Activated CD8-positive, alpha-beta memory T cell treated with anti-CD3 and anti-CD28 coated beads, Interleukin-2, amount 50 U/mL, for 4 hours (primary cell): ENCODE measurements at places on chromosomes 12 and 14.

GRCh38 chr12:67750513-67751183, 102.1 kb downstream of the DYRK2 start:
- DNase-seq = no peak

GRCh38 chr14:96762650-96763049, 34.5 kb upstream of the VRK1 start:
- no peak for DNase-seq

DNA sequence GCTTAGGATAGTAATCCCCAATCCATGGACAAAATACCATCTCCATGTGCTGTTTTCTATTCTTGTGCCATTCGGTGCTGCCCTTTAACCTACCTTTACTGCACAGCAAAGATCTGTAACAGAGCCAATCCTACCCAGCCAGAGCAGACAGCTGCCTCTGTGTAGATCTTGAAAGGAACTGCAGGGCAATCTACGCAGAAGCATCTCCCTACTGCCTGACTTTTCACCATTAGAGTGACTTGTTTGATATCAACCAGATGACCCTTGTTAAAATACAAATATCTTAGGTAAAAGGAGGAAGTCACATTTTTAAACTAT, 33.9 kb upstream of the PPM1A start:
- DNase-seq = no peak

GRCh38 chr14:97262336-97262735, 465.2 kb downstream of the VRK1 start:
- no peak for DNase-seq

- DNase-seq = no peak
These were observed 485.4 kb downstream of the MDGA2 start for GRCh38 chr14:47189911-47190484.

DNA sequence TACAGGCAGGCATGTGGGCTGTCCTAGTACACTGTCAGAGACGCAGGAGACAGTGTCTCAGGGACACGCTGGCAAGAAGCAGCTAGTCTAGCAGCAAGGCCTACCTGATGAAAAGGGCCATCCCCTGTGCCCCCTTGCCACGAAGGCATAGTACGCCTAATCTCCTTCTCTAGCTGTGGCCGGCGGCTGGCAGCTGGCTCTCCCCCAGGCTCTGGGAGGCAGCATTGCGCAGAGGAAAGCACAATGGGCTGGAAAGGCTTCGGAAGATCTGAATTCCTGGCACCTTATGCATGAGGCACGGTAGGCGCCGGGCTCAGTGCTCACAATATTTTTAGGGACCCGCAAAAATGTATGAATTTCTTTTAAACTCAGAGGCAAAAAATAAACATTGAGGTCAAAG, 16.0 kb upstream of the PLEKHH1 start:
- DNase-seq = no peak

DNA sequence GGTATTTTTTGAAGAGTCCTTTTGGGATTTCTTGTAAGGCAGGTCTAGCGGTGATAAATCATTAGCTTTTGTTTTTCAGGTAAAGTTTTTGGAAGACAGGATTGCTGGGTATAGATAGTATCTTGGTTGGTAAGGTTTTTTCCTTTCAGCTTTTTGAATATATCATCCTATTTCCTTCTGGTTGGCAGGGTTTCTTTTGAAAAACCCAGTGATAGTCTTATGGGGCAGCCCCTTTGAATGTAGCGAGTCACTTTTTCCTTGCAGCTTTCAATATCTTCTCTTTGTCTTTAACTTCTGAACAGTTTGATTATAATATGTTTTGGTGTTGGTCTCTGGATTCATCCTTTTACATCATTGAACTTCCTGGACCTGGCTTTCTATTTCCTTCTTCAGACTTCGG, 20.2 kb downstream of the TMX1 start:
- no peak for DNase-seq

- DNase-seq = no peak
These were observed 17.0 kb downstream of the TPCN1 start for GRCh38 chr12:113238309-113238708.

DNA sequence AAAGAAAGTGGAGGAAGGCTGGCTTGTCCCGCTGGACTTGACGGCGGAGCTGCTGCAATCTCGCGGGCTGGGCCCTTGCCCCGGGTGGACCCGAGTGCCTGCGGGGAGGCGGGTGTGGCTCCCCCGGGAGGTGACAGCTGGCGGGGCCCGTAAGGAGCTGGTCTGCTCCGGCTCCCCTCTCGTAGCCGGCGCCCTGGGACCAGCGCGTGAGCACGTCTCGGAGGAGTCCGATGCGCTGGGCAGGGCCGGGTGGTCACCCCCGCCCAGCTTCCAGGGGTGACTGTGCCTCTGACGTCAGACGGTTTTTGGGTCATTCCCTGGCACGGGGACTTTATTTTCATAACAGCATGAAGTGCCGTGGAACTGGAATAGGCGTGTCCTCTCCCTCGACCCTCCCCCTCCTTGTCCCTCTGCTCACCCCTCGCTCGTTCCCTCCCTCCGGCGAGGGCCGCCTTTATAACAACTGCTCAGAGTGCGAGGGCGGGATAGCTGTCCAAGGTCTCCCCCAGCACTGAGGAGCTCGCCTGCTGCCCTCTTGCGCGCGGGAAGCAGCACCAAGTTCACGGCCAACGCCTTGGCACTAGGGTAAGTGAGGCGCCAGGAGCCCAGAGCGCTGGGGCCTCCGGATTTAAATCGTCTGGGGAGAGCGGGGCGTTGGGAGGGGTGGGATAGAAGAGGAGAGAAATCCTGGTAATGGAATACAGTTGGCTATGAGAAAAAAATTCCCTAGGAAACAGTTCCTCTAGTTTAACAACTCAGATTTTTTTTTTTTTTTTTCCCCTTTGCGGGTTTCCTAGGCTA, at the start of gene GPRC5A:
Gene GPRC5A, plus strand, starts transcription at position 483 of the 801 bp plus-strand sequence. CDS start 16,688 bp downstream, outside the sequence.
- DNase-seq = peak; percentile 19

DNA sequence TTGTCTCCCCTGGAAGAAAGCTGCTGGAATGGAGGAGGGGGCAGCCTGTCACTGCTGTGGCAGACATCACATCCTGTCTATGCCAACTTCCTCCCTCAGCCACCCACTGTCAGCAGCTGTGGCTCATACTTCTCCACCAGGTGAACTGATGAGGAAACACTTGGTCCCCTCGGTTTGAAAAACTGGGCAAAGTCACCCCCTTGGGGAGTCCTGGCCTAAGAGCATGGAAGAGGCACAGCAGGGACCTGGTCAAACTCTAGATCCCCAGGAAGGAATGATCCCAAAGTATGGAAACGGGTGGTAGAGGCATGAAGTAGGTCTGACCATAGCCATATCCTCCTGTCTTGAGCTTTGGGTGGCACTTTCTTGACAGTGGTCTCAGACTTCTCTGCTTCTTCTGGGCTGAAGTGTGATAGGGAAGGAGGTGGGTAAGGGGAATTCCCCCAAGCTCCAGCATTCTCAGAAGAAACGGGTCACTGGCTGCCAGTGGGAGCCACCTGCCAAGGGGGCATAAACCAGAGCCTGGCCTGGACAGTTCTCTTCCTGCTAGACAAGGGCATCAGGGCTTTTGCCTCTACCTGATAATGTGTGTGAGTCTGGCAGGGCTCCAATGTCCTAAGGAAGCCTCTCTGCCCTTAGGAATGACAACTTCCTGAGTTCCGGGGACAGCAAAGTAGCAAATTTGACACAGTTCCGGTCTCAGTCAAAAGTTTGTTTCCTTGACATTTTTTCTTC, 36.0 kb downstream of the FMNL3 start:
- peak; percentile 66 for DNase-seq

GRCh38 chr14:93105362-93105761, 10.4 kb downstream of the ITPK1 start:
- DNase-seq = no peak

GRCh38 chr14:55438066-55438683, 2.2 kb downstream of the TBPL2 start:
- DNase-seq = no peak

DNA sequence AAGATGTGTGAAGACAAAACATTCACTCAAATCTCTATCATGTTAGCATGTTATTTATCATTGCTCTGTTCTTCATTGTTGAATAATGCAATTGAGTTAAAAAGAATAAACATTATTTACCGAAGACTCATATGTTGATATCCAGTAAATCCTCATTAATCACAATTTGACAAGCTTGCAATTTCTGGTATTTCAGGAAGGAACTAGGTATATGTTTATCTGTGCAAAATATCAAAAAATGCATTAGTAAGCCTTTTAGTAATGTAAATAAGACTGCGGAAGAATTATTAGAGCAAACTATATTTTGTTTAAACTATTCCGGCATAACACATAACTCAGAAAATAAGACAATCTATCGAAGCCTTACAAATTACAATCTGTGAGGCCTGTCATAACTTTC, 222.7 kb upstream of the NOVA1 start:
- no peak for DNase-seq

DNA sequence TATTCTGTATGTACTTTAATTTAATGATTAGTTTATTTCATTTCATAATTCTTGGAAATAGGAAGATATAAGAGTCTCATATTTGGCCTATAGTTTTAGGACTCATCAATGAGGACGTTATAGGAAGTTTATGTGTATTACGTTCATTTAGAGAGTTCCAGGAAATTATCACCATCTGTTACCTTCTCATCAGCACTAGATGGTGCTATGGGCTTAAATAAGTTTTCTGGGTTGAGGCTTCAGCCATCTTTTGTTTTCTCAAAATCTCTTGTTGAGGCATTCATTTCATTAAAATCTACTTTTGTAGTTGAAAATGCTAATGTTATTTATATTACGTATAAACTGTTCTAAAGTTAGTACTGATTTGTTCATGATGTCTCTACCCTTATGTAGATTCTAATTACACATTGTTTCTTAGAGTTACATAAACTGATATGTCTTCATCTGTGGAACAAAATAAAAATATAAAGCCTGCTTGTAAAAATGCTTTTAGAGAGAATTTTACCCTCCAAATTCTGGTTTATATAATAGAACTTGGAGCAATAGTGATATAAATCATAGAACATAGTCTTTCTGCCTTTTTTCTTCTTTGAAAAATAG, 89.2 kb downstream of the CFAP54 start:
- no peak for DNase-seq

DNA sequence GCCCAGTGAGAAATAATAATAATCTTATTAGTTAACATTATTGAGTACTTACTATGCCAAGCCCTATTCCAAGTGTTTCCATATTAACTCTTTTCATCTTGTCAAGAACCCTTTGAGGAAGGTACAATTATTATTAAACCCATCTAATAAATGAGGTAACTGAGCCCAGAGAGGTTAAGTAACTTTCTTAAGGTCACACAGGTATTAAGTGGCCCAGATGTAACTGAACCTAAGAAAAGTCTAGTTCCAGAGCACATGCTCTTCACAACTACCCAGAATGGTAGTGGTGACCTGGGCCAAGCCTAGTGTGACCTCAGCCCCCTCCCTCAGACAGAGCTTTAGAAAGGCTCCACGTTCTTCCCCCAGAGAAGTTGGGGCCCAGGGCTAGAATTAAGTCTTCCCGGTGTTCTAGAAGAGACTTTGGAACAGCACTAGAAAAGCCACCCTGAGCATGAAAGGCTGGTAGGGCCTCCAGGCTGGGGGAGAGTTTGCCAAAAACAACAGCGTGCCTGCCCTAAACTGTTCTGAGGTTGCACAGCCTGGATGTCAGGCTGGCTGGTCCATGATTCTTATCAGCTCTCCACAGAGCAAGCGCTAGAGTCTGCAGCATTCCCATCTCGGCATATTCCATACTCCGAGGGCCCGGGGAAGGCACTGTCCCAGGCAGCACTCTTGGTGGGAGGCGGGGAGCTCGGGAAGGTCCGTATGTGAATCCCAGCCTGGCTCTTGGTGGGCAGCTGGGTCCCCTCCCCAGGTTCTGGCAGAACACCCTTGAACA, 41.3 kb upstream of the CTDSP2 start:
- DNase-seq = no peak

DNA sequence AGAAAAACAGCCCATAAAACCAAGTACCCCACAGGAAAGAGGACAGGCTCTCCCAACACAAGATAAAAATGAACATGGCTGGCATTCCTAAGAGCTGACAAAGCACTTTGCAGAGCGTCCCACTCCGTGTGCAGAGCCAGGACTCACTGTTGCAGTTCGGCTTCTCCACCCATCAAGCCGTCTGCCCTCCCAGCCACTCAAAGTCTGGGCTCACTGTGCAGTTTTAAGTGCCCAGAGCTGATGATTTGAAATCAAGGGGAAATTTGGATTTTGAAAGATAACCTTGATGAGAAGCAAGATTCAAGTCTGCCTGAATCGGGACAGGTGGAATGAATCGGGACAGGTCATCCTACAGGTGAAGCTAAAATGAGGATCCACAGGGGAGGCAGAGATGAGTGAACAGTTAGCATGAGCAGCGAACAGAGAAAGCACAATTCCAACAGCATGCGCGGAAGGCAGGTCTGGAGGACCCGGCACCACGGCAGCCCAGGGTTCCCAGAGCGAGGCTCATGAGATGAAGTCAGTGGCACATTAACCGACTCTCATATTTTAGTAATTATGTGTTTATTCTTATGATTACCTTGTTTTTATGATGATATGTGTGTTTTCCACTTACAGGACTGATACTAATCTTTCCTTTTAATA, 39.8 kb upstream of the GPR68 start:
- no peak for DNase-seq

DNA sequence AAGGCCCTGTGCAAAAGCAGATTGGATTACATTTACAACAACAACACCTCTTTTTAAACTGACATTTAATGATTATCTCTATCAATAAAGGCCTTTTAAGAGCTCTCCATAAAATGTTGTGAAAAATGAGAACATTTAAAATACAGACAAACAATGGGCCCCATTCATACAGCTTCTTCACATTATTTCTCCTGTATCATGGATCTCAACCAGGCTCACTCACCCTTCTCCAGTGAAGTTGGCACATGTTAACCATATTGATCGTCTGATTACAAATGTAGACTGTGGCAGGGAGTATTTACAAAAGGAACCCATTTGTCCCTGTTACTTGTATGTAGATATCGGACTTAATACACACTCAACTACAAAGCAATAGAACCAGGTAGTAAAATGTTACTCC, 220.2 kb upstream of the BTG1 start:
- DNase-seq = no peak

DNA sequence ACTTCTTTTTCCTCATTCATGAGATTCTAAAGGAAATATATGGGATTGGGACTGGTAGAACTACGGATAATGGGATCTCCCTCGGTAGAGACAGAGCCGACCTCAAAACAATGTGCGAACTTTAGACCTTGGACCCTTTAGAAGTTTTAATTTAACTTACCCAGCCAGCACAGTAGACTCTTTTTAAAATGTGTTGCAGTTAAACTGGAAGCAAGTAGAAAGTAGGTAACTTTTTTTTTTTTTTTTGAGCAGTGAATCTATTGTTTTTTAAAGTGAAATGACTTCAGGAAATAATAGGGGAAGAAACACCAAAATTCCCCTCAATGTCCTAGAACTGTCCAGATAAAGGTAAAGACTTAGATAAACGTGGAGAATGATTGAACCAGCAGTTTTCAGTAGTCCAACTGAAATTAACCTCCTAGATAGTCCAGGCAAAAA, 1.1 kb upstream of the ATXN2 start:
- no peak for DNase-seq

- no peak for DNase-seq
These were observed 7.8 kb upstream of the CD163L1 start for GRCh38 chr12:7451756-7452155.

- peak; percentile 90 for DNase-seq
These were observed at the start of gene STX2 for GRCh38 chr12:130838951-130839769. STX2 (minus strand) TSS chr12:130839250; CDS start chr12:130839099, 151 bp downstream.
